ENCODE measurements at places on chromosomes 1 and 21. TPM values are rescaled to one million over a fixed set of nuclear protein-coding genes. Genes with fewer than 3 reads are reported as not detected.

- no peaks in the 10 kb centered on the region for H3K27me3 ChIP-seq
- H3K27ac ChIP-seq, result no peak overlapping the region
- H3K4me3 ChIP-seq, result no peak overlapping the region
- DNase-seq, result no peak
Measured at GRCh38 chr21:25709684-25710265, 24.9 kb downstream of the ATP5PF start.

DNA sequence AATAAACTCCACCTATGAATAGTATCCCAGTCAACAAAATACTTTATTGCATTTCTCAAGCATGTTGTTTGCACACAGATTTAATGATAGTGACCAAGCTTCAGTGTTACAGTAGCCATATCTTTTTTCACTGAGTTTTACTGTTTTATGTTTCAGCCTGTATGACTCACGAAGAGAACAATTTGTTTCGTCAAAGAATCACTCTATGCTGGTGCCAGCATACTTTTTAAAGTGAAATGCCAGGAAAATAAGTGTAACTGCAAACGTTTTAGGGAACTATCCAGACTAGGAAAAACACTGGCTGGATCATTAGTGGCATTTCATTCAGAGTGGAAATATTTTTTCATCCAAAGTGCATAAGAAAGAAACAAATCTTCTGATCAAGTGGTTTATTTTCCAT is 210.8 kb downstream of the COL11A1 start:
- H3K4me3 ChIP-seq, result no peak overlapping the region
- no peak overlapping the region for H3K27ac ChIP-seq
- DNase-seq, result no peak
- H3K36me3 ChIP-seq, result no peaks in the 10 kb centered on the region
- H3K4me1 ChIP-seq, result no peaks in the 10 kb centered on the region
- H3K27me3 ChIP-seq, result no peaks in the 10 kb centered on the region

DNA sequence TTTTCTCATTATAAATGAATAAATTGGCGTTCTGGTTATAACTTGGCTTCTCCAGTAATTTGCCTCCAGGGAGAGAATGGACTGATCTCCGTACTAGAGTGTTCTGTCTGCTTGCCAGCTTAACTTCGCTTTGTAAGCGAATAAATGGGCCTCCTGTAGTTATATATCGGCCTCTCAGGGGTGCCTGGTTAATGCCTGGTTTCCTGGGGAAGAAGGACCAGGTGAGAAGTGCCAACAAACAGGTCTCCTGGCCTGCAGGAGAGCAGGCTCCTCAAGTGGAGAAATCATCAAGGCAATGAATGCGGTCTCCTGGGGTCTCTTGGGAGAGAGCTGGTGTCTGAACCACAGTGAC is 107.4 kb upstream of the SERBP1 start:
- no peaks in the 10 kb centered on the region for H3K36me3 ChIP-seq
- no peak overlapping the region for H3K4me3 ChIP-seq
- no peaks in the 10 kb centered on the region for H3K4me1 ChIP-seq
- no peak for DNase-seq

The DENND2C gene
- total RNA-seq, result 0.73 TPM

The TBX19 gene
- 2.5 TPM for total RNA-seq

DNA sequence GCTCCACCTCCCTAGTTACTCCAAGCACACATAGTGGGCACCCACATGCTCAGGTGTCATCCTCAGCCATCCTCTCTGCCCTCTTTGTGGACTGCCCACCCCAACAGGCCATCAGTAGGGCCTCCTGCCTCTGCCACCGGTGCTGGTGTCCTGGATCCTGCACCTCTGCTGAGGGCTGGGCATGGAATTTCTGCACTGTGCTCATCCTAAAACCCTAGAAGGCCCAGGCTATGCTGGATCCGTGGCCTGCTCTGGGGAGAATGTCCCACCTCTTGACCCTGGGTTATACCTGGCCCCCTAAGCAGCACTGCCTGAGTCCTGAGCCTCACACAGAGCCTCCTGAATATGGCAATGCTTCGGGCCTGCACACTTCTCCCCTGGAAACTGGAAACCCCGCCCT is 318.3 kb downstream of the MATN1 start:
- H3K27ac ChIP-seq, result no peak overlapping the region
- no peaks in the 10 kb centered on the region for H3K36me3 ChIP-seq
- H3K4me1 ChIP-seq, result no peaks in the 10 kb centered on the region
- no peak overlapping the region for H3K4me3 ChIP-seq
- no peak for DNase-seq

- no peaks in the 10 kb centered on the region for H3K27me3 ChIP-seq
- H3K4me3 ChIP-seq, result no peak overlapping the region
- DNase-seq, result no peak
- H3K4me1 ChIP-seq, result no peaks in the 10 kb centered on the region
Measured at GRCh38 chr21:27648560-27648959, 681.7 kb upstream of the ADAMTS5 start.

The GNG12 gene
- 0.07 TPM for total RNA-seq

DNA sequence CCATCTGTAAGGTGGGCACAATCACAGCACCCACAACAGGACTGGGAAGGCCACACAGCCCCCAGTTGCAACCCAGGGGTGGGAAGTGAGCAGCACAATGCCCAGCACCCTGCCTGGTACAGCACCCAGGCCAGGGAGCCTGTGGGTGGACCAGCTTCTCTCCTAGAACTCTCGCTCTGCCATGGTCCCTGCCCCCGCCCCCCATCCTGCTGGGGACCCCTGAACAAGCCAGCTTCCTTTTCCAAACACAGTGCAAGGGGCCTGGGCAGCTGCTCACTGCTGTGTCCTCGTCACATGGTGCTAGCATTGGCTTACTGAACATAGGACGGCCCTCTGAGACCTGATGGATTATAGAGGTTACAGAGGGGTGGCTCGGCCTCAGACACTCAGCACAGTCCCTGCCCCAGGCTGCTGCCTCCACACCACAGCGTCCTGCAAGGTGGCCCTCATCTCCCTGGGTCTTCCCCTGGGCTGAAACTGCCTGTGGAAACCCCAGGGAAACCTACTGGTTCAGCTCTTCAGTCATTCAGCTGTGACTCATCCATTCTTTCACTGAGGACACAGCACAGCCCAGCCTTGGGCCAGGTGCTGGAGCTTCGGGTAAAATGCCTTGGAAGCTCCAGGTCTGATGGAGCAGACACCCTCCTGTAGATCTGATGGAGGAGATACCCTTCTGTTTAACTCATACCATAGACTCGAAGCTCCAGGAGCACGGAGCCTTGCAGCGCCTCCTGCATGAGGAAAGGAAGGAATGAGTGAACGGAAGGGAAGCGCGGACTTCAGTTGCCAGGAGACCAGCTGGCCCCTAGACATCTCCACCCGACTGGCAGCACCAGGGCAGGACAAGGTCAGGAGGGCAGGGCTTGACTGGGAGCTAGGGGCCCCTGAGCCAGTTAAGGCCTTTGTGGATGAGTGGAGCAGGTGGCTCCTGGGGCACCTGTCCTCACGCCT is 8.1 kb upstream of the PRDM16 start:
- H3K27ac ChIP-seq, result no peak overlapping the region
- H3K27me3 ChIP-seq, result no peaks in the 10 kb centered on the region
- H3K36me3 ChIP-seq, result no peaks in the 10 kb centered on the region
- no peak for DNase-seq

The MAP10 gene
- total RNA-seq, result 1.4 TPM

DNA sequence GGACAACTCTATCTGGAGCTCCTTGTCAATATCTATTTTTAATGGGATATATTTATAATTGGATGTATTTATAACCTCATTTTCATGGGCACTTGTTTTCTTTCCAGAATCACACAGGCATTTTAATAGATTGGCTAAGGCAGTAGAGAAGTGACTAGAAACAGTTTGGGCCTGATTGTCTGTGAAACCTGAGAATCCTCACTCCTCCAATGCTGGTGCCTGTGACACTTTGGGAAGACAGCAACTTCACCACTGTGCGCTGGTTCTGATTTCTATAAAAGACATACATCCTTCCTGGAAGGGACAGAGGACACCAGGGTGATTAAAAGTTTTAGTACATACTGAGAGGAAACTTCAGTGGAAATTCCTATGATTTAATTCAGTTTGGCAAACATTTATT is 39.6 kb upstream of the RXRG start:
- H3K4me3 ChIP-seq, result no peak overlapping the region
- peaks cover 17% of the 10 kb centered on the region for H3K4me1 ChIP-seq
- no peak for DNase-seq
- no peaks in the 10 kb centered on the region for H3K36me3 ChIP-seq
- no peak overlapping the region for H3K27ac ChIP-seq

DNA sequence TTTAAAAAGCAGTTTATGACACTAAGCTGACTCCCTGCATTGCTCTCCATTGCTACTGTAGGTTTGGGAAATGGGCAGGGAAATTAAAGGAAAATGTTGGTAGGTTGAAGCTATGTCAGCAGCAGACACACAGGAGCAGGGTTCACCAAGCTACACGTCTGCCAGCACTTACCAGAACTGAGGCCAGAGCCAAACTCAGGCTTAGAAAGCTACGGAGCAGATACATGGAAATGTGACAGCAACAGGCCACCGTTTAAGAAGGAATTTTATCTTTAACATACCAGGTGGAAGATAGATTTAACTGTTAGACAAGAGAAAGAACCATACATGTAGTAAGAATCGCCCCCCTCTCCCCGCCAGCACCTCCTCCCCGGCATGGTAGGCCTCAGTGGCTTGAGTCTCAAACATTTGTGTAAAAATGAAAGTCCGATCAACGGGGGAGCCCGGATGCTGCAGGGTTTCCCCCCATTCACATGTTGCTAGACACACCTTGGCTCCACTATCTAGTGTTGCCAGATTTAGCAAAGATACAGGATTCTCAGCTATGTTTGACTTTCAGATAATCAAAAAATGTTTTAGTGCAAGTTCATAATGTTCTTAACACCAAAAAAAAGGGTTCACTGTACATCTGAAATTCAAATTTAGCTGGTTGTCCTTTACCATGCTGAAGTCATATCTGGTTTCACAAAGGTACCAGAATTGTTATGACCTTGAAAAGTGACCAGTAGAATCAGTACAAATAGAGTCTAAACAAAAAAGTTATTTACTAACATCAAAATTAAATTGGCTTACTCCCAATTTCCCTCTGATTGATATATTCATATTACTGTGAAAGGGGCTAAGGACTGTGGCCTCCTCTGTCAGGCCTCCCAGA is 6.7 kb downstream of the OR2T11 start:
- H3K27me3 ChIP-seq, result peaks cover 2% of the 10 kb centered on the region
- no peak overlapping the region for H3K27ac ChIP-seq
- no peaks in the 10 kb centered on the region for H3K4me1 ChIP-seq
- H3K4me3 ChIP-seq, result no peak overlapping the region
- H3K36me3 ChIP-seq, result no peaks in the 10 kb centered on the region

The NDC1 gene
- 38.5 TPM for total RNA-seq

The SNX7 gene
- 0.18 TPM for total RNA-seq

DNA sequence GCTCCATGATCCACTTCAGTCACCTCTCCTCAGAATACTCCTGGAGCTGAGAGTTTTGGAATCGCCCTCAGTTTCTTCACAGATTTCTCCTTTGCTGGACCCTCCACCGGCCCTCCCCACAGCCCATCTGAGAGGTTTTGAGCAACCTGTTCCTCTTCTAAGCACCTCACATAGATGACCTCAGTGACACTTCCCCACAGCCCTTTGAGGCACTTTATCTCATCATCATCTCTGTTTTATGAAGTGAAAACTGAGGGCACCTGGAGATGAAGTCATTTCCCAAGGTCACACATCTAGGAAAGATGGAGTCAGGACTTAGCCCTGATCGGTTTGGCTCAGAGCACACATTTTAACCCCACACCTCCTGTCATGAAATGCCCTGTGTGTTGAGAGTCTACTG is 76.8 kb upstream of the ZNF281 start:
- DNase-seq, result no peak
- peaks cover 16% of the 10 kb centered on the region for H3K27me3 ChIP-seq
- no peak overlapping the region for H3K27ac ChIP-seq
- H3K4me1 ChIP-seq, result peaks cover 18% of the 10 kb centered on the region

- H3K27me3 ChIP-seq, result peaks cover 13% of the 10 kb centered on the region
- no peak for DNase-seq
- no peaks in the 10 kb centered on the region for H3K4me1 ChIP-seq
- H3K4me3 ChIP-seq, result no peak overlapping the region
Measured at GRCh38 chr1:183454377-183454776, 17.9 kb upstream of the SMG7 start.

GRCh38 chr1:84479998-84480397 is 932 bp downstream of the RPF1 start:
- DNase-seq, result peak; percentile 29
- H3K4me3 ChIP-seq, result peak overlapping the region; percentile 92
- H3K4me1 ChIP-seq, result peaks cover 43% of the 10 kb centered on the region
